ENCODE measurements at places on chromosomes 5 and 9. TPM values are rescaled to one million over a fixed set of nuclear protein-coding genes. Genes with fewer than 3 reads are reported as not detected.

Gene GPX8
- not detected for total RNA-seq

Gene PCDHGA3
- 0.11 TPM for total RNA-seq

Gene PTGES
- total RNA-seq, result 0.39 TPM

Gene AMBP
- total RNA-seq, result not detected

Gene PCDHGA2
- total RNA-seq, result 0.11 TPM

Gene PCDHGA8
- 0.07 TPM for total RNA-seq

Gene HTR4
- total RNA-seq, result not detected

Gene CD74
- 445 TPM for total RNA-seq

Gene SPINK4
- total RNA-seq, result not detected

Gene FRRS1L
- not detected for total RNA-seq

Gene SLC6A7
- not detected for total RNA-seq

Gene TEX48
- 0.68 TPM for total RNA-seq

DNA sequence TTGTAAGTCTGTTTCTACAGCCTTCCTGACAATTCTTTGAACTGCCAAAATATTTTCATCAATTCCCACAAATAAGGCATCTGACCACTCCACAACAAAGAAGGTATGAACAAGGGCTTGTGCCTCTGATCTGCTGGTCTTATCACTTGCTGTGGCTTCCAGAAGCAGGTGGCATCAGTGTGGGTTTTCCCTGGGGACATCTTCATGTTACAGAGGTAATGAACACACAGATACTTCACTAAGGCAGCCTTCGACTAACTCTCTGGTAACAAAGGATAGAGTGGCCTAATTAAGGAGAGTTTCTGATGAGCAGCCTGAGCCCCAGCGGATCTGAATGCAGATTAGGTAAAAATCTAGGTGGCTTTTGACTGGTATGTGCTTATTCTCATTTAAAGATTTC lies 15.2 kb upstream of the ERAP2 start:
- DNase-seq, result no peak

GRCh38 chr9:89750117-89750791 lies 145.4 kb downstream of the GADD45G start:
- DNase-seq, result no peak

DNA sequence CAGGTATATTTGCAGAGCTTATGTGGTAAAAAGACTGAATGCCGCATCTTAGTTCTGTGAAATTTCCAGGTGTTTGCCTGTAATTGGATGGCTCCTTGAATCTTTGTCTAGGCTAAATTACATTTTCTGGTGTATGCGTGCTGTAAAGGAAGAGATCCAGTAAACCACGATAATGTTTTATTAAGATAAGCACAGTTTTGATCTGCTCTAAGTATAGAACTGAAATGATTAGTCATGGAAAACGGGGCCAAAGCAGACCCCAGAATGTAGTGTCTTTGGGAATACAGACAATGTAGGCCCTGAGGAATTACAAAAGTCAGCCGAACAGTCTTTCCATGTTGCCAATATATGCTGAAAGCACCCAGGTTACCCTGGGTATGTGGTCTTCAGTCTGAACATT lies 257.3 kb downstream of the FANCC start:
- DNase-seq, result no peak

GRCh38 chr5:127022846-127023245 lies 7.5 kb downstream of the MARCHF3 start:
- no peak for DNase-seq

GRCh38 chr5:61347080-61347479 lies 15.0 kb downstream of the ZSWIM6 start:
- no peak for DNase-seq

- no peak for DNase-seq
Observed at GRCh38 chr9:69932901-69933300, 110.7 kb upstream of the MAMDC2 start.

DNA sequence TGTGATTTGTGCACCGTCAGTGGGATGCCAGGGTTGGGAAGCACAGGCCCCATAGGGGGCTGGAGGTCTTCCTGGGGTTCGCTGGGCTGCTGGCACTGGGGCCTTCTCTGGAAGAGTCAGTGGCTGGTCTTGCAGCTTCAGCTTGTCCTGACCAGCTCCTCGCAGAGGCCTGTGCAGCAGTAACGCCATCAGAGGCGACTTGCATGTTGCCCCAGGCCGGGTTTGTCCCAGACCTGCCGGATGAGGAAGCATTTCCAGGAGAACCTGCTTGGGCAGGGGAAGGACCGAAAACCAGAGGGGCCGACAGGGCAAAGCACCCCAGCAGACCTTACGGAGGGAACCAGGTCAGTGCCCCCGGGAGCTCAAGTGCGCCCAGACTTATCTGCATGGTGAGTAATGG lies 54.7 kb upstream of the IRX2 start:
- no peak for DNase-seq

- no peak for DNase-seq
Observed at GRCh38 chr5:136810261-136810801, 445.0 kb upstream of the TRPC7 start.

GRCh38 chr5:154618696-154619095 lies 136.5 kb upstream of the LARP1 start:
- no peak for DNase-seq

DNA sequence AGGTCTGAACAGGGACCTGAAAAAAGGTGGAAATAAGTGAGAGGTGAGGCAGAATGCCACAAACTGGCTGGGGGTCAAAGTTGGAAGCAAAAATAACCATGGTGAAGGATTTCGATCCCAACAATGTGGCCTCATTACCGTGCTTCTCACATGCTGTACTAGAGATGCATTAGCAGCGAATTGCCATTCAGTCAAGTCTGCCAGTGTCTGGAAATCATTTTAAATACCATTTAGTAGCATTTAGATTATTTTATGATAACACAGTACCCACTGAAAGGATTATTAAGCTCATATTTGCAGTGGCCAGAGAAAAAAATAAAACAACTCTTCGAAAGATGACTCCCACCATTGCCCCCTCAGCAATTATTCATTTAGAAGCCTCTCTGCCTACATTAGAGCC lies 294.6 kb upstream of the SLC24A2 start:
- DNase-seq, result no peak

DNA sequence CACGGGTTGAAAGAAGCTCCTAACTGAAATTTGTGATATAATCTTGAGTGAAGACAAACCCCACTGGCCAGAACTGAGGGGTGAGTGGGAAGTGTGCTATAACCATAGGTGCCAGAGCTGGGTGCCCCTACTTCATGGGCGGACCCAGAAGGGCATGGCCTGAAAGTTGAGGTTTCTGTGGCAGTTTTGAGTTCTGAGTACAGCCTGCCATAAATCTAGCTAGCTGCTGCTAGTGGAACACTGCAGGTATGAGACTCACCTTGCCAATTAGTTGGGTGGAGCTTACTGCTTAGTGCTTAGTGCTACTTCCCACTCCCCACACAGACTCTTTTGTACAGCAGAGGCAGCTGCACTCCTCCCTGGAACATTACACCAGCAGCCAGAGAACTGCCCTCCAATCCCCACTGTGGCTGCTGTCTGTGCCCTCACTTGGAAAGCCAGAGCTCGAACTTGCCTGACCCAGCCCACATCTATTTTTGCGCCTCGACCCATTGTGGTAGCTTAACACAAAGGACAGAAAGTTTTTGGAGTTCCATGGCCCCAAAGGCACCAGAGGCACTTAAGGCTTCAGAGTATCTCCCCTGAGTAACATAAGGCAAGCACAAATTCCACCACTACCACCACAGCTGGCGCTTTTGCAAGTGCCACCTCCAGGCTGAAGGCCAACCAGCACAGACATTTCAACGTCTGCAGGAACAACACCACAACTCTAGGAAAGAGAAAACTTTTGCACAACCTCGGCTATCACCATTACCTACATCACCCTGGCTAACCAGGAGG lies 27.1 kb upstream of the PTGER4 start:
- no peak for DNase-seq

DNA sequence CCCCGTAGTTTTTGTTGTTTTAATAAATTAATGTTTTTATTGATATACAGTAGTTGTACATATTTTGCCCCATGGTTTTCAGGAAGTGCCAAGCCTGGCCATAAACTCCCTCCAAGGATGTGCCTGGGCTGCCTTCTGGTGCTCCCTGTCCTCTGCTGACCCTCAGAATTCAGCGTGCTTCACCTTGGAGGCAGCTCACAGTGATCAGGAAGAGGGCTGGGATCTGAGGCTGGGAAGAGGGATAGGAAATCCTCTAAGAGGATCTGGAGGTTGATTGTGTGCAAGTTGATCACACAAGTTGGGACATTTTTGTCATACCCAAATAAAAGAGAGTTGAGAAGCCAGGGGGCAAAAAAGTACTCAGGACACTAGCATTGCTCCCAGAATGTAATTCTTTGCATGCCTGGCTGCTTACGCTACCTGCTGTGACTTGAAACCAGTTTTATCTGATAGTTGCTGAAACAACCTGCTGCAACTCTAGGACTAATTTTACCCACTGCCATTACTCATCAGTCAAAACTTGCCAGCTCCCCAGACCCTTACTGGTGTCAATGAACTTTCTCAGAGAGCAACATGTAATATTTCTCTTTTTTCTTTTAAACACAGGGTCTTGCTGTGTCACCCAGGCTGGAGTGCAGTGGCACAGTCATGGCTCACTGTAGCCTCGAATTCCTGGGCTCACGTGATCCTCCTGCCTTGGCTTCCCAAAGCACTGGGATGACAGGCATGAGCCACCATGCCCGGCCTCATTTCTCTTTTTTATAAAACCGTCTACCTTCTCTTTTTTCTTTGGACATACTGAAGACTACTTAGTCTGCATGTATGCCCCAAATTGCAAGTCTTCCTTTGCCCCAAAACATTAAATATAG lies 29.0 kb downstream of the PDE6A start:
- DNase-seq, result no peak

- no peak for DNase-seq
Observed at GRCh38 chr9:34123682-34124081, 2.8 kb downstream of the DCAF12 start.

- no peak for DNase-seq
Observed at GRCh38 chr9:75365196-75365595, 276.9 kb downstream of the OSTF1 start.

- DNase-seq, result no peak
Observed at GRCh38 chr9:136081113-136081825, 13.8 kb downstream of the NACC2 start.

Data from activated T-helper 2 cell treated with anti-CD3 and anti-CD28 coated beads, Interferon-gamma antibody, Interleukin-2, Interleukin-4, amounts not matched to agents 10 μg/mL and 5 μg/mL and 100 μg/mL, durations not matched to agents 14 hours and 24 hours and 36 hours (primary cell).